ENCODE measurements at places on chromosomes 13 and 19. TPM values are rescaled to one million over a fixed set of nuclear protein-coding genes. Genes with fewer than 3 reads are reported as not detected.

The PINLYP gene
- polyA plus RNA-seq = 22.6 TPM

GRCh38 chr19:28595722-28596480 is 617.0 kb downstream of the UQCRFS1 start:
- DNase-seq = no peak

GRCh38 chr13:102846261-102847015 is 606 bp downstream of the ERCC5 start:
- DNase-seq = no peak

- DNase-seq = no peak
Observed at GRCh38 chr19:15508035-15508710, at the start of gene CYP4F22. Gene CYP4F22 (plus strand): TSS chr19:15508525. CDS start chr19:15525337, 16,812 bp downstream.

DNA sequence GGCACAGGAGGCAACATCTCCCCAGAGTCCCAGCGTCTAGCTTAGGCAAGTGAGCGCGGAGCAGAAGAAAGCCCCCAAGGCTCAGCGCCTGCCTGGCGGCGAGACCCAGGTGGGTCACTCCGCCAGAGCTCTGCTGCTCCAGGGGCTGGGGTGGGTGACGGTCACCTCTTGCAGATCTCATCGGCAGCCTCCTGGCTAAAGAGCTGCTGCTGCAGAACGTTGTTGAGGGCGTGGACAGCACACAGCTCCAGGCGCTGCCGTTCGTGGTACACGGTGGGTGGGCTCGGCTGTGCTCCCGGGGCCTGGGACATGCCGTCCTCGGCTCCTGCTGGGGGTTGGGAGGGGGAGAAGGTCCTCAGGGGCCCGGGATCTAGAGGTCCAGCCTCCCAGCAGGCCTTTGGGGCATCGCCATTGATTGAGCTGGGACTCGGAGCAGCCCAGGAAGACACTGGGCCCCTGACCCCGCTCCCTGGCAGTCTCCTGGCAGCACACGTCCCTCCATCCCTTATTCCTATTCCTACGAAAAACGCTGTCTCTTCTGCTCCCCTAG is 795 bp downstream of the JOSD2 start:
- DNase-seq = no peak

The PAK4 gene
- 33.2 TPM for polyA plus RNA-seq

The ZNF600 gene
- polyA plus RNA-seq = 4.6 TPM

GRCh38 chr13:86900906-86901305 is 770.3 kb upstream of the SLITRK5 start:
- peak; percentile 18 for DNase-seq

DNA sequence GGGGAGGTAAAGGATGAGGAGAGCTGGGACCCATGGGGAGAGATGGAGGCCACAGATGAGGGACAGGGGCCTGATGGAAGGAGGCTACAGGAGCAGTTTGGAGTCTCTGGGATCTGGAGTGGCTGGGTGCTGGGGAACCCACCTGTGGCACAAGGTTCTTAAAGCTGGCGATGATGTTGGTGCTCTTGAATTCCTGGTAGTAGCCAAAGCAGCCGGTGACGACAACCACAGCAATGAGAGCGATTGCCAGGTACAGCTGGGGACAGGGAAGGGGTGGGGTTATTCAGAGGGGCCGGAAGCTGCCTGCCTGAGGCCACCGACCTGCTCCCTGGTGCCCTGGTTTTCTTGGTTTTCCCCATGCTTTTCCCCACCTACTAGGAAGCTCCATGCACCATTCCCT is 2.8 kb downstream of the ATP4A start:
- no peak for DNase-seq

DNA sequence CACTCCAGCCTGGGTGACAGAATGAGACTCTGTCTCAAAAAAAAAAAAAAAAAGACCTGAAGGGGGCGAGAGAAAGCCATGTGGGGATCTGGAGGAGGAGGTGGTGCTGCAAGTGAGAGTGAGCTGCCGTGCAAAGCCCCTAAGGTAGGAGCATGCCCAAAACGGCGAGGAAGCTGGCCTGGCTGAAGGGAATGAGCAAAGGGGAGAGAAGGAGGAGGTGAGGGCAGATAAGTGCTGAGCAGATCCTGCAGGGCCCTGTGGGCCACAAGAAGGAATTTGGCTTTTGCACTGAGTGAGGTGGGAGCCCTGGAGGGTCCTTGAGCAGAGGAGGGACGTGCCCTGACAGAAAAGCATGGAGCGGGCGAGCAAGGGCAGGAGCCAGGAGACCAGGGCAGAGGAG is 19.4 kb upstream of the ADGRE5 start:
- DNase-seq = no peak

DNA sequence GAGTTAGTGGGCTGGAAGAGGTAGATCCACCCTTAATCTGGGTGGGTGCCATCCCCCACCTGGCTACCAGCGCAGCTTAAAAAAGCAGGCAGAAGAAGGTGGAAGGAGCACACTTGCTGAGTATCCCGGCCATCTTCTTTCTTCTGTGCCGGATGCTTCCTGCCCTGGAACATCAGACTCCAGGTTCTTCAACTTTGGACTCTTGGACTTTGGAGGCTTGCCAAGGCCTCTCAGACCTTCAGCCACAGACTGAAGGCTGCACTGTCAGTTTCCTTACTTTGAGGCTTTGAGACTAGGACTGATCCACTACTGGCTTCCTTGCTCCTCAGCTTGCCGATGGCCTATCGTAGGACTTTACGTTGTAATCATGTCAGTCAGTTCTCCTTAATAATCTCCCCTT is 127.6 kb upstream of the GPC6 start:
- DNase-seq = no peak

The POLR2I gene
- polyA plus RNA-seq = 95.2 TPM

The ADGRE2 gene
- 0.50 TPM for polyA plus RNA-seq

The SMIM24 gene
- polyA plus RNA-seq = not detected

The TTC9B gene
- not detected for polyA plus RNA-seq

The METTL21C gene
- polyA plus RNA-seq = not detected

- DNase-seq = no peak
Observed at GRCh38 chr19:33803383-33803782, 6.7 kb downstream of the KCTD15 start.

The LRRC63 gene
- polyA plus RNA-seq = 0.02 TPM

- no peak for DNase-seq
Observed at GRCh38 chr13:92135509-92135908, 737.1 kb downstream of the GPC5 start.

GRCh38 chr13:45362939-45363338 is 22.0 kb upstream of the TPT1 start:
- DNase-seq = no peak

The ZNF493 gene
- polyA plus RNA-seq = 0.45 TPM

DNA sequence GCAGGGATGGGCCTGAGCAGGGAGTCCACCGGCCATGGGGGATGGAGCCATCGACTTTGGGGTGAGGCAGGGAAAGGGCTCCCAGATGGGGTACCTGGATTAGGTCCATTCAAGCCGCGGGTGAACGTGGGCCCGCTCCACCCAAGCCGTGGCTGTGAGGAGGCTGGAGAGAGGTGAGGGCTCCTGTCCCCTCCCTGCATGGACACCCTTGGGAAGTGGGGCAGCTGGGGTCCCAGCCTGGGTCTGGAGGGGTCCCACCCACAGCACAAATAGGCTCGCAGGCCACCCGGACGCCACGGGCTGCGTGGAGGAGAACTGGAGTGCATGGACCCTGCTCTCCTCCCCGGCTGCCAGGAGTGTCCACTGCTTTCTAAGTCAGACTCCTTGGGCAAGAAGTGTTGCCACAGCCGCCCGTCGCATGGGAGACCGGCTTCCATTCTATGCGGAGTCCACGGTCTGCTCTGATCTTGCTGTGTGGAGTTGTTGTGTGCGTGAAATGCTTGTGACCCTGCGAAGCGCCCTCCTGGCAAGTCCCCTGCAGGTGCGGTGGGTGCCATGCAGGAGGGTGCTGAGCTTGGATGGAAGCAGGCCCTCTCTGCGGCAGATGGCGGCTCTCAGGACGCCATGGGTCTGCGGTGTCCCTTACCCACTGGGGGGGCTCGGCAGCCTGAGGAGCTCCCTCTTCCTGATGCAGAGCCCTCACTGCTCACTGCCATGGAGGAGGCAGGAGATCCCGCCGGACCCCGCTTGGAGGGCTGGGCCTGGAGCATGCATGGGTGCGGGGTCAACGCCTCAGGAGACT is 2.0 kb downstream of the DAZAP1 start:
- DNase-seq = no peak

GRCh38 chr19:3852614-3853254 is 16.1 kb downstream of the ZFR2 start:
- peak; percentile 86 for DNase-seq

DNA sequence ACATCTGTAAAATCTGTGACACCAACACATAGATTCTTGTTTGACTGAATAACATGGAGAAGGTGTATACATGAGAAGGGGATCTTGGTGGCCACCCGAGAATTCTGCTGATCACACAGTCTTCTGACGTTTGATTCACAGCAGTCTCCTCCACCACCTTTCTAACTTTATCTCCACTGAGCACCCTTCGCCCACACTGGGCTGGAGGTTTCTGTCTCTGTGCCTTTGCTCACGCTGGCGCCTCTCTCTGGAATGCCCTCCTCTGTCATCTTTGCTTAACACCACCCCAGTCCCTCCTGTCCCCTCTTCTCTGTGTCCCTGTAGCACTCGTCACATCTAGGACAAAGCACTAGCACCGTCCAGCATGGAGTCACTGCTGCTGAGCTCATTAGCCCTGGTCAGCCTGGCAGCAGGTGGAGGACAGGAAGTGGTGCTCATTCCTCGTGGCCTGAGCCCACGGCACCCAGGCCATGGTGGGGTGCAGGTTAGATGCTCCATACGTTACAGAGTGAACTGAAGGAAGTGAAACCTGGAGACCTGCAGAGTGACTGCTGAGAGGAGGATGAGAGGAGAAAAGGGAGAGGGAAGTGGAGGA is 384.6 kb downstream of the UQCRFS1 start:
- DNase-seq = no peak

The MARK4 gene
- polyA plus RNA-seq = 18.5 TPM

The TEX26 gene
- polyA plus RNA-seq = not detected

- DNase-seq = no peak
Observed at GRCh38 chr13:49646688-49647087, 18.4 kb downstream of the ARL11 start.

Measured in foreskin keratinocyte (primary cell).